ENCODE measurements at places on chromosomes 12 and 14.

- no peak for DNase-seq
Observed at GRCh38 chr14:49366416-49366815, 219.8 kb downstream of the RPS29 start.

GRCh38 chr12:62192903-62193250, 67.3 kb upstream of the USP15 start:
- DNase-seq, result no peak

DNA sequence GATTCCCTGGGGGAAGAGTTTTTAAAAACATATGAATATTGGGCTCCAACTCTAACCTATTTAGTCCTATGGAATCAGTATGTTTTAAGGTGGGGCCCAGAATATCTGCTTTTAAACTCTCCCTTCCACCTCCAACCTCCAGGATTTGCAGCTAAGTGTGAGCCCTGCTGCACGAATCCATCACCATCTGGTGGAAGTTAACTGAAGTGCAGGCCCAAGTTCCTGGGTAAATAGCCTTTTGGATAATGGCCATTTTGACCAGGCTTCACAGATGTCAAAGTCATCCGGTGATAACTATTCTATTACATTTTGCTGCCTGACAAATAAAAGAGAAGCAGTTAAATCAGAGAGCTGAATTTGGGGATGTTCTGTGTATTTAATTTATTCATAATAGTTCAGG, 58.1 kb upstream of the RMST start:
- no peak for DNase-seq

DNA sequence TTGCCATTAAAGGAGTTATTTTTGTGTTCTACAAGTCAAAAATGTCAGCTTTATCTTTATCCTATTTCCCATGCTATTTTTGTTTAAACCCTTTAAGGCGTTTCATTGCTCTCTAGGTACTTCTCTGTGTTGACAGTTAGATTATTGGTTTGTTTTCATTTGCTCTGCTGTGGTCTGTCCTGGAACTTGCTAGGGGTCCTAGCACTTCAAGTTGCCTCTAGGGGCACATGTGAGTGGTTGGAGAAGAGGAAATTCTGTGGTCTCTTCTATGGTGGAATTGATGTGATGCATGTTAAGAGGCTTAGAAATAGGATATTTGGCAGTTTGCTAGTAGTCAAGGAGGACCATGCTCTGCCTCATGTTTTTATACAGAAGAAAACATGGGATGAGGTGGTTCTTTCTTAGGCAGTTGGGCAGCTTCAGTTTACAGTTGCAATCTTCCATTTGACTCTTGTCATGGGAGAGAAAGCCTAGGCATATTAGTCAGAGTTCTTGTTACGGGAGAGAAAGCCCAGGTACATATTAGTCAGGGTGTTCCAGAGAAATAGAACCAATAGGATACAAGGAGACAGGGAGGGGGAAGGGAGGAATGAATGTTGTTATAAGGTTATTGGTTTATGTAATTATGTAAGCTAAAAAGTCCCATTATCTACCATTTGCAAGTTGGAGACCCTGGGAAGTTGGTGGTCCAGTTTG, 14.4 kb downstream of the TTLL5 start:
- no peak for DNase-seq

- no peak for DNase-seq
Observed at GRCh38 chr14:101820283-101820798, 58.8 kb downstream of the PPP2R5C start.

DNA sequence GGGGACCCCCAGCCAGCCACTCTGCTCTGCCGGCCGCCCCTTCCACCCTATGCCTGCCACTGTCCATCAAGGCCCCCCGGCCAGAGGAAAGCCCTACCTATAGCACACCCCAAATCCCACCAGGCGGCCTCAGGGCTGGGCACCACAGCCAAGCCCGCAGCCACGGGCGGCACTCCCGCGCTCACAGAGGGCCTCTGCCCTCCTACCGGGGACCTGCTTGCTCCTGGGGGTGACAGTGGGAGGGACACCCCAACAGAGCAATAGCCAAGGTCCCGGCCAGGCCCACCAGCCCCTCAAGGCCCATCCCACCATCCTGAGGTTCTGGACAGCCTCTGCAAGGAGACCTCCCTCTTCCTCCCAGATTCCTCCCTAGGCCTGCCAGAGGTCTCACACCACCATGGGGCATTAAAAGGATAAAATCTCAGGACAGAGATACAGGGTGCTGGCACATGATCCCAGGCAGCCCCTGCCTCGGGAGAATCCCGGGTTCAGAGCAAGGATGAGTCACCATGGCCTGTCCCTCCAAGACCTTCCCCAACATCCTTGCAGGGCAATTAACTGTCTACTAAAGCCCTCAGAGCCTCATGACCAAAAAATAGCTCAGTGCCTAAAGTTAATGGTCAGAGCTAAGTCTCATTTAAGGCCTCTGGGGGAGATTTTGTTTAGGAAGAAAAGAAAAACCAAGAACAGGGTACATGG, 17.1 kb downstream of the CCDC85C start:
- DNase-seq, result no peak

GRCh38 chr12:102682366-102683289, 202.3 kb upstream of the IGF1 start:
- no peak for DNase-seq

GRCh38 chr12:23640754-23641153, 308.7 kb downstream of the SOX5 start:
- no peak for DNase-seq

DNA sequence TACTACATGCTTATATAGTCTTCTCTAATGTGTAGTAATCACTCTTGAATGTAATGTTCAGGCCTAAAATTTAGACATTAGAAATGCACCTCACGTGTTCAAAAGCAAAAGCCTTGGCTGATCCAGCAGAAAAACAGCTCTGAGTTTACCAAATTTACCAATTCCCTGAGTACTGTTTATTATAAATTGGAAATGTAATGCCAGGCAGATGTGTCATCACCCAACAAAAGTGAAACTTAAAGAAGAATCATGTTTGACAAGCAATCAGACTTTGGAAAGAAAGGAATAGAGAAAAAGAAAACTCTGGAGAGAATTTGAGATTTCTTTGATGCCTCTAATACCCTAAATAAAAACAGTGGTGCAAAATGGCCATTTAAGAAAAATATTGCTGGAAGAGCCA, 26.5 kb upstream of the STRAP start:
- DNase-seq, result no peak

DNA sequence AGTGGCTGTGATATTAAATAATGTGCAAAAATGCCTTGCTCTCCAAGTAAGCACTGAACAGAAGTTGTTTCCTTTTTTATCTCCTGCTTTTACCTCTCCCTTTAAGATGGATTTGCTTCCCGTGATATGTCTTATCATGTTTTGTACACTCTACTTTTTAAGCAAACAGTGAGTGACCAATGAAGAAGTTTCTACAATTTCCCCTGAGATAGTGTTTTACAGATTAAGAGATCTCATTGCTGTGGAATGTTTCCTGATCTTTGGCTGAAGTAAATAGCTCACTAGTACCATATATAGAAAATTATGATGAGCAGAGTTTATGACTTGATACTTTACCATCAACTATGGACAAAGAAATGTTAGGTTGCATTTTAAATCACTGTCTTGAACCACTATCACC, 184.8 kb upstream of the PDE3A start:
- DNase-seq, result no peak

DNA sequence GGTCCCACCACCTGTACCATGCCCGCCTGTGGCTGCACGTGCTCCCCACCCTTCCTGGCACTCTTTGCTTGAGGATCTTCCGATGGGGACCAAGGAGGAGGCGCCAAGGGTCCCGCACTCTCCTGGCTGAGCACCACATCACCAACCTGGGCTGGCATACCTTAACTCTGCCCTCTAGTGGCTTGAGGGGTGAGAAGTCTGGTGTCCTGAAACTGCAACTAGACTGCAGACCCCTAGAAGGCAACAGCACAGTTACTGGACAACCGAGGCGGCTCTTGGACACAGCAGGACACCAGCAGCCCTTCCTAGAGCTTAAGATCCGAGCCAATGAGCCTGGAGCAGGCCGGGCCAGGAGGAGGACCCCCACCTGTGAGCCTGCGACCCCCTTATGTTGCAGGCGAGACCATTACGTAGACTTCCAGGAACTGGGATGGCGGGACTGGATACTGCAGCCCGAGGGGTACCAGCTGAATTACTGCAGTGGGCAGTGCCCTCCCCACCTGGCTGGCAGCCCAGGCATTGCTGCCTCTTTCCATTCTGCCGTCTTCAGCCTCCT, 1.1 kb downstream of the INHBE start:
- no peak for DNase-seq

DNA sequence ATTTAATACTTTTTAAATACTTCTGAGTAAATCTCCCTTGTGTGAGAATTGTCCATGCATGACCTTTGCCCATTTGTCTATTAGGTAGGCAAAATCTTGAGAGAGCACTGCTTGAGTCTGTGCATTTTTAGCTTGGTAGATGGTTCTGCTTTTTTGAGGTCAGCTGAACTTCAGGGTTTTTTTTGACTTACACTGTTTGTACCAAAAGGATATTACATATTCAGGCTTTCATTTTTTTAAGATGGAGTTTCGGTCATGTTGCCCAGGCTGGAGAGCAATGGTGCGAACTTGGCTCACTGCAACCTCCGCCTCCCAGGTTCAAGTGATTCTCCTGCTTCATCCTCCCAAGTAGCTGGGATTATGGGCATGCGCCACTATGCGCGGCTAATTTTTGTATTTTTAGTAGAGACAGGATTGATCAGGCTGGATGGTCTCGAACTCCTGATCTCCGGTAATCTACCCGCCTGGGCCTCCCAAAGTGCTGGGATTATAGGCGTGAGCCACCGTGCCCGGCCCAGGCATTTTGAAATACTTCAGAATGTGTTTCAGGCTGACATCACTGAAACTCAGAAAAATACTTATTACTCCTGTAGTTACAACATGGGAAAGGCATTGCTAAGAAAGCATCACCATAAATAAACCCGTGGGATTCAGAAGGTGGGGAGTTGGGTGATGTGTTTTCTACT, 11.1 kb downstream of the RASSF3 start:
- DNase-seq, result no peak

DNA sequence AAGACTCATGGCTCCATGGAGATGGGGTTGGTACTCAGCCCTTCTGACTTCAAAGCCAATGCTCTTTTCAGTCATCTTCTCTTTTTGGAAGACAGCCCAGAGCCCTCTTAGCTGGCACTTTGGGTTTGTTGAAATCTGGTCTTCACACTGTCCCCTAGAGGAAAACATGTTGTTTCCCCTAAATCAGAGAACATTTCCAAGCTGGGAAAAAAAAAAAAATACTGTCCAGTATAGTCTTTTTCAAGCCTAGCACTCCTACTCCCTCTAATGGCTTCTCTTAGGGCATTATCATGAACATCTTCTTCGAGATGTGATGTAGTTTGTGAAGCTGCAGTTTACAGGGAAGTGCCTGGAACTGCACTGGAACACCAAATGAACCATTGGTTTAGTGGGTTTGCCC, 3.0 kb upstream of the ZC3H14 start:
- no peak for DNase-seq

- DNase-seq, result no peak
Observed at GRCh38 chr14:49159081-49159480, 427.1 kb downstream of the RPS29 start.

- DNase-seq, result no peak
Observed at GRCh38 chr12:79155683-79156082, 291.1 kb downstream of the SYT1 start.

DNA sequence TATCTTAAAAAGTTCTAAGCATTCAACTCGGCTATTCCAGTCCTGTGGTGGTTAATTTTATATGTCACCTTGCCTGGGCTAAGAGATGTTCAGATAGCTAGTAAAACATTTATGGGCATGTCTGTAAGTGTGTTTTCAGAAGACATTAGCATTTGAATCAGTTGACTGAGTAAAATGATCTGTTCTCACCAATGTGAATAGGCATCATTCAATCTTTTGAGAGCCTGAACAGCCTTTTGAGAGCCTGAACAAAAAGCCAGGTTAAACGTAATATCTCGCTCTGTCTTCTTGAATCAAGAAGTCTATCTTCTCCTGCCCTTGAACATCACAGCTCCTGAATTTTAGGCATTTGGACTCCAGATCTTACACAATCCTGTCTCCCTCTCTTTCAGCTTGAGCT, 1266.1 kb downstream of the LRFN5 start:
- DNase-seq, result no peak

DNA sequence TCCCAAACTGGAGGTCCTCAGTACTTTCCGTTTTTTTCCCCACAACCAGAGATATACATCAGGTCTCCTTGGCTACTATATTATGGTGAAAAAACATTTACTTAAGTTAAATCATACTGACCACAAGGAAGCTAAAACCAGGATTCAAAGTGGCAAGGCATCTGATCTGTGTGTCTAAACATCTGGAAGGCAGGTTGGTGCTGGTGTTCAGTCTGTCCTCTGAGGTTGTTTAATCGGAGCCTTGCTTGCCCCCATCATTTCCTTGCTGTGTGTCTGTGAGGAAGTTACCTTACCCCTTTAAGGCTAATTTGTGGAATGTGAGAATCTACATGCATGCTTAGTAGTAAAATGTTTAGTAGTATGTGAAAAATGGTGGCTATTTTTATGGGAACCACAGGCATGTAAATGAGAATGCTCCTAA, 75.6 kb downstream of the GALNT4 start:
- DNase-seq, result no peak

DNA sequence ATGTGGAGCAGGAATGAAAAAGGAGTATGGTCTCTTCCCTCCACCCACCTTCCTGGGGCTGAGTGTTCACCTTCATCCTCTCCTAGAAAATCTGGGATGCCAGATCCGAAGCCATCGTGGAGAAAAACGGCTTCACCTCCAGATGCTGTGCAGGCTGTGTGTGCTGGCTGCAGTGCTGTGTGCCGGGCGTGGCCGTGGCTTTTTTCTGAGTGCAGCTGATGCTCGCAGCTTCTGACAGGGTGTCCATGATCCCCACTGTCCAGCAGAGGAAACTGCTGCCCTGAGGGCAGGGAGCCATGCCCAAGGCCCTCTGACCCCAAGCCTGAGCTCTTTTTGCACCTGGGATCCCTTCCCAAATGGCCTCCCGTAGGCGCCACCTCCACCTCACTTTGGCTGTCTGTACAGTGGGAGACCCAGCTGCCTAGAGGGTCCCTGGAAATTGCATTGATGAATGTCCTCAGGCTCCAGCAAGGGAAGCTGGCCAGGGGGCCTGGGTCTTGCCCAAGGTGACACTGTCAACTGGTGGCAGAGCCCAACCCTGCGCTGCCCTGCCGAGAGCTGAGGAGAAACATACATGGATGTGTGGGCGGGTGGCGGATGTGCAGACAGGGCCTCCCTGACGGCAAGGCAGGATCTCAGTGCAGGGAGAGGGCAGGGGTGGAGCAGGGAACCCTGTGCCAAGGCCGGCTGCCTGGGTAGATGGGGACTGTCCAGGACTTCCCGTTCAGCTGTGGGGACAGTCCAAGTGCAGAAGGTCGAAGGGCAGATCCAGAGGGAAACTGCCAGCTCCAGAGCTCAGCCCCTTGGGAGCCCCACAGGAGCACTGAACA, 53.3 kb downstream of the BEGAIN start:
- no peak for DNase-seq

GRCh38 chr14:59407246-59408010, 57.8 kb downstream of the GPR135 start:
- no peak for DNase-seq

- no peak for DNase-seq
Observed at GRCh38 chr14:54652188-54652587, 85.3 kb downstream of the SAMD4A start.

GRCh38 chr12:111037047-111037446, 116.7 kb upstream of the MYL2 start:
- no peak for DNase-seq

- no peak for DNase-seq
Observed at GRCh38 chr12:67757651-67758050, 109.1 kb downstream of the DYRK2 start.

Measured in stimulated activated CD8-positive, alpha-beta memory T cell treated with anti-CD3 and anti-CD28 coated beads, Interleukin-15, amount 100 ng/mL, for 48 hours (primary cell).